ENCODE measurements at places on chromosomes 12 and 14.

GRCh38 chr14:81199084-81199483 lies 21.7 kb downstream of the GTF2A1 start:
- DNase-seq = no peak

DNA sequence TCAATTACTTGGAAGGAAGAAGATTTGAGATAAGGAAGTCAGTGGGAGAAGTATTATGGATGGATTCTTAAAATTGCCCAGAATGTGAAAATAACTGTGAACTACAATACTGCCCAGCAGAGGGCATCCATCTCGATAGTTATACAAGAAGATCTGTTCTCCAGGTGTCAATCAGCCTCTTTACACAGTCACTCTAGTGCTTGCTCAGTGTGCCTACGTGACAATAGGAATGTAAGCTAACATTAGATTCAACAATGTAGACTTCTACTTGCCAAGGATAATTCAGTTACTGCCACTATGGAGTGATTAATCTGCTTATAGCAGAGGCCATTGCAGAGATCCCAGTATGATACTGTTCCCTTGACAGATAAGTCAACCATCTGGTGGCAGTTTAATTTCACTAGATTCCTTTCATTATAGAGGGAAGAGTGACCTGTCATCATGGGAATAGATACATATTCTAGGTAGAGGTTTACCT lies 10.6 kb upstream of the MAP4K5 start:
- DNase-seq = no peak

DNA sequence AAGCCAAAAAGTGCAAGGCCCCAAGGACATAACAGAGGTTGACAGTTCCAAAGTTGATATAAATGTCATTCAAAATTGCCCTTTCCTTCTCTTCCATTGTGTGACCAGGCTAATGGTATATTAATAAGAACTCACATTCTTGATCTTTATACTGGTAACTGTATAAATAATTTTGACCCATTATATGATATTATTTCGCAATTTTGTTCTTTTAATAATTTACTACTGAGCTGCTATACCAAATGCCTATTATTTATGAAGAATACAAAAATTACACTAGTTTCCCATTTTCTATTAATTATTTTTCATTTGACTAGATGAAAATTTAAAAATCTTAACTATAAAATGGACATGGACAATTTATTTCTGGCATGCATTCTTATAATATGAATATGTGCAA lies 370.2 kb downstream of the SOX5 start:
- no peak for DNase-seq

DNA sequence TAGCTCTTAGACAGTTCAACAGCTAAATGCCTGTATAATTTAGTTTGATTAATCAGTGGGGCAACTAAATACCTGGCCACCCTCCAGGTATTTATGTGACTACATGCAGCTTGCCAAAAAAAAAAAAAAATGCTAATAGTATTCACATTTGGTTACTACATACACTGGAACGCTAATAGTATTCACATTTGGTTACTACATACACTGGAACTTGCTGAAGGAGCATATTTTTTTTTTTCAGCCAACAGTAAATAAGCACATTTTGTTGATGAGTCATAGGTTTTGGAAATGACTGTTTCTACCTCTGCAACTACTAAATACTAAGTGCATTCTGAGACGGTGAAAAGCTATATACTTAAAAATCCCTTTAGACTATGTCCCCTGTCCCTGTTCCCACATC lies 1172.3 kb downstream of the LRFN5 start:
- DNase-seq = no peak

- DNase-seq = no peak
Measured at GRCh38 chr12:31655208-31655607, 4.3 kb upstream of the ETFBKMT start.

DNA sequence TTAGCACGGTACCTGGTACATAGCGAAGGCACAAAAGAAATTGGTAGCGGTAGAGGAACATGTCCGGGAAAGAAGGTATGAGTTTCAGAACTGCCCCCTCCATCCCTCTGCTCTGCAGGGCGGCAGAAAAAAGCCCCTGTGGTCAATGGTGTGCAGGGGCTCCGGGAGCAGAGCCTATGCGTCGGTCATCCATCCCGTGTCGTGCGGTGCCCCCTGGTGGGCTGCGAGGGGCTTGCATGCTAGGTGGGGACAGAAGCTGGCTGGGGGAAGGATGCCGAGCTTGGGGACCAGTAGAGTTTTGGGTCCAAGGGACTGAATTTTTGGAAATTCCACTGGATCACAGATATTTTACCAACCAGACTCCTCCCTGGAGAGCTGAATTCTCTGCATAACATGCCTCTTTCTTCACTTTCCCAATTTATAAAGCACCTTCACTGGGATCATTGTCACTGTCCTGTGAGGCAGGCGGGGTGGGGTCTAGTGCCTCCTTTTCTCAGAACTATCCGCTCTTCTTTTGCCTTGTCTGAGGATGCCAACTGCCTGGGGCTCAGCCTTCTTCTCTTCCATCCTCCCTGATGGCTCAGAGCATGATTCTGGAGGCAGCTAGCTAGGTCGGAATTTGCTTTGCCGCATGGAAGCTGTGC lies 148.7 kb downstream of the SMOC1 start:
- DNase-seq = peak; percentile 12

- DNase-seq = no peak
Measured at GRCh38 chr12:47722136-47722834, 3.0 kb downstream of the ENDOU start.

GRCh38 chr12:12079291-12079690 lies 8.6 kb downstream of the BCL2L14 start:
- DNase-seq = no peak

DNA sequence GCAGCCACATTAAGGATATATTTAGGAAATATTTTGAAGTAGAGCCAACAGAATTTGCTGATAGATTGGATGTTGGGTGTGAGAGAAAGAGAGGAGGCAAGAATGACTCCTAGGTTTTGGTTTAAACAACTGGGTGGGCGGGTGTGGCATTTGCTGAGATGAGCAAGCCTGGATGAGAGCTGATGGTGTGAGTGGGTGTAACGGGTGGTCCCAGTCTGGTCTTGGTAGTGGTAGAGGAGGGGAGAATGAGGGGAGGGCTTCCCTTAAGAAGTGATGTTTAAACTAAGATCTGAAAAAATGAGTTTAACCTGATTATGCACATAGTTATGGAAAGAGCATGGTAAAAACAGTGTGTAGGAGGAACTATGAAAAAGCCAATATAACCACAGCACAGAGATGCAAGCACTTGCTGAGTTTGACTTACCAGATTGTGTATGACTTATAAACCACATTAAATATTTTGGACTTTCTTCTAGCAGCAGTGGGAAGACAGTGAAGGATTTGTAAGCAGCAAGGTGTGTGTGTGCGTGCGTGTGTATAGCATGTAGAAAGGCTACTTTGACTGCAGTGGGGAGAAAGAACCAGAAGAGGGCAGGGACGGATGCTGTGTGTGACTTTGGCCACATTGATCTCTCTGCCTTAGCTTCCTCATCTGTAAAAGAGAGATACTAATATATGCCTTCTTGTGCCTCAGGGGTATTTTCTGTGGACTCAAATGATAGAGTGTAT lies 139.7 kb downstream of the PRIMA1 start:
- DNase-seq = no peak

- DNase-seq = no peak
Measured at GRCh38 chr12:69131077-69131476, 108.3 kb upstream of the CPSF6 start.

GRCh38 chr14:20997564-20997963 lies 1.5 kb upstream of the SLC39A2 start:
- no peak for DNase-seq

GRCh38 chr12:109943811-109944210 lies 43.7 kb downstream of the TCHP start:
- no peak for DNase-seq

DNA sequence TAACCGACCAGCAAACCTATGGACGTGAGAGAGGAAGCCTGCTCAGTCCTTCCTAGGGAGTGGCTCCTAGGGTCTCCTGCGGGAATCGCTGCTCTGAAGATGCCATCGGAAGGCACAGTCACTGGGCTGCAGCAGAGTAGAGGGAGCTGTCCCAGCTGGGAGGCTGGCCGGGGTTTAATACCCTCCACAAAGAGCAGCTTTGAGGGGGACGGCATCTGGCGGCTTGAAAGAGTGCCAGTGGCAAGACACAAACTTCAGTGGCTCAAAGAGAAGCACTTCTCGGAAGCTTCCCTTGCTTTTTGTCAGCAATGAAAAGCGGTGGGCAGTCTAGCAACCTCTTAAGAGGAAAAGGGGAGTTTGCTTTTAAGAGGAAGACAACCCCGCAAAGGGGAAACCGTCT lies 114.6 kb downstream of the TMEM132C start:
- no peak for DNase-seq

GRCh38 chr12:121786440-121786825 lies 7.1 kb downstream of the RHOF start:
- no peak for DNase-seq

DNA sequence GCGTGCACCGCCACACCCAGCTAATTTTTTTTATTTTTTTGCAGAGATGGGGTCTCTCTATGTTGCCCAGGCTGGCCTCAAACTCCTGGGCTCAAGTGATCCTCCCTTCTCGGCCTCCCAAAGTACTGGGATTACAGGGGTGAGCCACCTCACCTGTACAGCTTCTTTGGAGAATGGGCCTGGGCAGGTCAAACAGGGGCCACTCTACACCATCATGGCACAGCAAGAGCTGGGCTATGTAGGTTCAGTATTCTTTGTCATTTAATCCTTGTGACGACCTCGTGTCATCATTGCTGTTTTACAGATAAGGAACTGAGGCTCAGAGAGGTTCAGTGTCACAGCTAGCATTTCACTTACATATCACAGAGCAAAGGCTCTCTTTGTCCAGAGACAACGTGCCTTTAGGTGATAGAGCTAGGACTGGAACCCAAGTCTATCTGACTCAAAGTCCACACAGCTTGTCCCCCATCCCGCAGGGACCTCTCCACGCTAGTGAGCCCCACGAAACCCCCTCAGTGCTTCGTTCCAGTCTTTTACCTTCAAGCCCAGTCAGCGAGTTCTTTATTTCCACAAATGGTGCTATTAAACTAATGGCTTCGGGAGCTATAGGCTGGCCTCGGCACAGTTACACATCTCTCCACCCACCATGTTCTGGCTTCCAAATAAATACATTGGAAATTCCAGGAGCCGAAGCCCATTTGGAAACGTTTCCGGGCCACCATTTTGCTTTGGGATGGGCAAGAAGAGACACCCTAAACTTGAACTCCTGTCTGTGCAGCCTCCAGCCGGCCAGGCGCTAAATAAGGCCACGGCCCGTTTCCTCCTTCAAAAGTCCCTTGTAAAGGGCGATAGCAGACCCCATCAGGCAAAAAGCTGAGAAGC lies 660 bp upstream of the MAP1LC3B2 start:
- DNase-seq = no peak

GRCh38 chr12:12474931-12475795 lies 87.5 kb downstream of the DUSP16 start:
- no peak for DNase-seq

DNA sequence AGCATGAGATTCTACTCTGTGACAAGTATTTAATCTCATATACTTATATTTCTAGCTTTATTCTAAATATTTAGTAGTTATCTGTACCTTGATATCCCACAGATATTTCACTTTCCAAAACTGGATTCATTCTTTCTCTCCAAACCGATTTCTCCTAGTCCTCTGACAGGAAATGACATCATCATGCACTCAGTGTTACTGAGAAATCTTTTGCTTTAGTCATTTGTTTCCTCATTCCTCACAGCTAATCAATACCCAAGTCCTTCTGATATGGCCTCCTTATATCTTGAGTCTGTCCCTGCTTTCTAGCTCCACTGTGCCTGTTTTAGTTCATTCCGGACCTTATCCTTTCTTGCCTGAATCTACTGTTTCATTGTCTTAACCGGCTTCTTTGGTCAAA lies 39.4 kb upstream of the E2F7 start:
- DNase-seq = no peak

- no peak for DNase-seq
Measured at GRCh38 chr14:54590481-54590880, 23.6 kb downstream of the SAMD4A start.

GRCh38 chr14:49193332-49194065 lies 392.7 kb downstream of the RPS29 start:
- DNase-seq = no peak

GRCh38 chr14:85344847-85345570 lies 184.9 kb upstream of the FLRT2 start:
- DNase-seq = no peak

GRCh38 chr12:3470296-3470695 lies 20.7 kb upstream of the PRMT8 start:
- DNase-seq = no peak

GRCh38 chr12:13691598-13691997 lies 289.8 kb downstream of the GRIN2B start:
- DNase-seq = no peak

GRCh38 chr12:101116911-101117310 lies 93.1 kb downstream of the SLC5A8 start:
- no peak for DNase-seq

GRCh38 chr12:89882050-89882449 lies 173.4 kb upstream of the ATP2B1 start:
- DNase-seq = no peak

- no peak for DNase-seq
Measured at GRCh38 chr12:54126029-54126695, 62.6 kb downstream of the SMUG1 start.

GRCh38 chr12:49809381-49809905 lies 18.8 kb downstream of the NCKAP5L start:
- no peak for DNase-seq

DNA sequence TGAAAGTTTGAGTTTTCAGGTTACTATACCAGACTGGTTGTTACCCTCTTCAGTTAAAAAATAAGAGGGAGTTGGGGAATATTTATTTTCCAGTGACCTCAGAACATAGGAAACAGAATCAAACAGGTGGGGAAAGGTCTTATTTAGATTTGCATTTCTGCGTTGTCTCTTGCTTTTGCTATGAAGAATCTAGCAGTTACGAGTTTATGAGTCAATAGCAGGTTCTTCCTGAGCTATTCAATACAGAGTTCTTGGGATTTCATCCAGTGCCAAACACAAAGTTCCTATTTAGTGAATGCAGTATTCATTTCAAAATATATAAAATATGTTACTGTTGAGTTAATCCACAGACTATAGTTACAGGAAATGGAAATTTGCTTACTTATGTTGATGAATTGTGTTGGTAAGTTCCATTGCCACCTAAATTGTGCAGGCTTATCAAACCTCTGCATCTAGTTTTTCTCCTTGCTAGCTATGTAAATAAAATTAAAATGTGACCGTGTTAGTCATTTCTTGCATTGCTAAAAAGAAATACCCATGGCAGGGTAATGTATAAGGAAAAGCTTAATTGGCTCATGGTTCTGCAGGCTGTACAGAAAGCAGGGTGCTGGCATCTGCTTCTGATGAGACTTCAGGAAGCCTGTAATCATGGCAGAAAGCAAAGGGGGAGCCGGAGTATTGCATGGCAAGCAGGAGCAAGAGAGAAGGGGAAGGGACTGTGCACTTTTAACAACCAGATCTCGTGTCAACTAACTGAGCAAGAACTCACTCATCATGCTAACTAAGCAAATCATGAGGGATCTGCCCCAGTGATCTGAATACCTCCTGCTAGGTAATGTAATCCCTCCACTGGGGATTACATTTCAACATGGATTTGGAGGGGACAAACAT lies 110.2 kb downstream of the KTN1 start:
- no peak for DNase-seq

GRCh38 chr12:2686280-2686646 lies 108.5 kb upstream of the FKBP4 start:
- no peak for DNase-seq

GRCh38 chr12:20620261-20620660 lies 74.9 kb upstream of the SLCO1C1 start:
- DNase-seq = no peak

- no peak for DNase-seq
Measured at GRCh38 chr12:93857279-93857938, 180.2 kb downstream of the CRADD start.

Data from activated T-helper 1 cell treated with anti-CD3 and anti-CD28 coated beads, Interleukin-2, amount 50 U/mL, for 16 hours (primary cell).